Left cardiac atrium (tissue), 4 donors: ENCODE measurements at places on chromosomes 12 and 14. TPM values are rescaled to one million over a fixed set of nuclear protein-coding genes. Genes with fewer than 3 reads are reported as not detected.

DNA sequence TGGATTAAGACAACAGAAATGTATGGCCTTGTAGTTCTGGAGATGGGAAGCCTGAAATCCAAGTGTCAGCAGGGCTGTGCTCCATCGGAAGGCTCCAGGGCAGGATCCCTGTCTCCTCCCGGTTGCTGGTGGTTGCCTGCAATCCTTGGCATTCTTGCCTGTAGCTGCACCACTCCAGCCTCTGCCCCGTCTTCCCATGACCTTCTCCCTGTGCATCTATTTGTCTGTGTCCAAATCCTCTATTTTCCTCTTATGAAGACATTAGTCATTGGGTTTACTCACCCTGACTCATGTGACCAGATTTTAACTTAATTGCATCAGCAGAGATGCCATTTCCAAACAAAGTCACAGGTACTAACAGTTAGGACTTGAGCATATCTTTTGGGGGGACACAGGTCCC, 15.1 kb downstream of the TUNAR start:
- DNase-seq = no peak

- DNase-seq = no peak
Observed at GRCh38 chr12:32400866-32401265, 1.5 kb downstream of the FGD4 start.

- peak; percentile 18 for DNase-seq
Observed at GRCh38 chr14:100538351-100539002, 48.7 kb downstream of the BEGAIN start.

GRCh38 chr12:46267825-46268582, 839 bp downstream of the SLC38A1 start:
- DNase-seq = peak; percentile 29

DNA sequence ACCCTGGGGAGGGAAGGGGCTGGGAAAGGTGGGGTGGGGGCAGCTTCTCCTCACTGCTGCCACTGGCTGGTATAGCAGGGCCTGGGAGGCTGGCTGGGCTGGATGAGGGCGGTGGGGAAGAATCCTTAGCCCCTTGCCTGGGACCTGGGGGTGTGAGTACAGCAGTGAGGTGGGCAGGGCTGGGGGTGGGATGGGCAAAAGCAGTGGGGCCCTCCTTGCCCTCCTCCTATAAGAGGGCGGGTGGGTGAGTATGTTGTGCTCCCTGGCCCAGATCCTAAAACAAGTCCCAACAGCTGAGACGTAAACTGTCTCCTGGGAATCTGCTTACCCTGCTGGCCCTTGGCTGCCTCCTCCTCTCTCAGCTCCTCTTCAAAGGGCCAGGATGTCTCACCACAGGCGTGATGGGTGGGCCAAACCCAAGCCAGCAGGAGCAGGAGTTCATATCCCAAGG, 2.2 kb downstream of the NCKAP5L start:
- no peak for DNase-seq

DNA sequence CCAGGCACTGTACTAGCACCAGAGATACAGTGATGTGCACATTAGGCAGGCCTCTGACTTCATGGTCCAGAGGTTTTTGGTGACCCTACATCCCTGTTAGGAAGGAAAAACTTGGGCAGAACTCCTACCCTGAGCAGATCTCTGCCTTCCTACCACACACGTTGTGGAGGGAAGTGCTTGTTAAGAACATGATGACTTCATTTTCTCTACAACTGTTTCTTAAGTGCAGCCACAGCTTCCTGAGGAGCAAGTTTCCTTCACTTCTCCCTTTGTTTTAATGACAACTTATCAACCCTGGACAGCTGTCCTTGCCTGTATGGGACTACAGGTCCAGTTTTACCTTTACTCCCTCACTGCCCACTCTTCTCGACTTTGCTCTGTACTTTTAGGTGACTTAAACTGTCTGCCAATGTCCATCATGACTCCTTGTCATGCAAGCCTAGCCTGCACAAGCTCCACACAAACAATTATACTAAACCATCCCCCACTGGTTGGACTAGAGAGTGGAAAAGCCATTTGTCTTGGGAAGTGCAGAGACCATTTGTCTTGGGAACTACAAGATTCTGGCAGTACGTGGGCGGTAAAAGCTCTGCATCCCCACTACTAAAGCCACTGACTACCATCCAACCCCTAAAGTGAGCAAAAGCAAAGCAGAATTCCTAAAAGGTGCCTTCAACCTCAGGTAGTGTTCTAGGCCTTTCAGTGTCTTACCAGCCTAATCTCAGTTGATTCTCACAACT, 359.8 kb downstream of the EGLN3 start:
- no peak for DNase-seq

The MIPOL1 gene
- 11.7 TPM for total RNA-seq

DNA sequence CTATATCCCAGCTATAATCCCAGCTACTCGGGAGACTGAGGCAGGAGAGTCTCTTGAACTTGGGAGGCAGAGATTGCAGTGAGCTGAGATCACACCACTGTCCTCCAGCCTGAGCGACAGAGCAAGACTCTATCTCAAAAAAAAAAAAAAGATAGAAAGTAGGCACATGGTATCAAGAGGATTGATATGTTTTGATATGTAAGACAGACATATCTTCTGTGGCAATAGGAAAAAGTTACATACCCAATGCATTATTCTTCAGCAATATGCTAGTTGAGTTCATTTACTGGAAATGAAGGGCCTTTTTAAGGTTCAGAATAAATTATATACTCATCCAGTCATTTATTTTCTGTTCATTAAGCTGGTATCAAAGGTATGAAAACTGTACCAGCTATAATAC, 393.4 kb downstream of the GLT1D1 start:
- no peak for DNase-seq

The VSX2 gene
- not detected for total RNA-seq

- DNase-seq = no peak
Observed at GRCh38 chr12:123384318-123384993, 524 bp downstream of the KMT5A start.

DNA sequence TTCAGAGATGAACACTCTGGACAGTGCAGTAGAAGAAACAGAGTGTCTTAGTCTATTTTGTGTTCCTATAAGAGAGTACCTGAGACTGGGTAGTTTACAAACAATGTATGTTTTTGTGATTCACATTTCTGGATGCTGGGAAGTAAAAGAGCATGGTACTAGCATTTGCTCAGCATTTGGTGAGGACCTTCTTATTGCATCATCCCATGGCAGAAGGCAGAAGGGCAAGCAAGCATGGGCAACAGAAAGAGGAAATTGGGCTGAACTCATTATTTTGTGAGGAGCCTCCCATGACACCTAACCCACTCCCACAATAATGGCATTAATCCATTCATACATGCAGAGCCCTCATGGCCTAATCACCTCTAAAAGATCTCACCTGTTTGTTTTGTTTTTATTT, 8.0 kb downstream of the ANKS1B start:
- DNase-seq = no peak
